ENCODE measurements at places on chromosomes 1 and 21.
A peak's percentile ranks its signal among the peaks of the same experiment; 100 is the strongest.

GRCh38 chr1:27033043-27033746 lies 20.5 kb upstream of the TENT5B start:
- DNase-seq = no peak

- no peak for DNase-seq
Measured at GRCh38 chr1:29032841-29033240, 90.9 kb downstream of the TMEM200B start.

DNA sequence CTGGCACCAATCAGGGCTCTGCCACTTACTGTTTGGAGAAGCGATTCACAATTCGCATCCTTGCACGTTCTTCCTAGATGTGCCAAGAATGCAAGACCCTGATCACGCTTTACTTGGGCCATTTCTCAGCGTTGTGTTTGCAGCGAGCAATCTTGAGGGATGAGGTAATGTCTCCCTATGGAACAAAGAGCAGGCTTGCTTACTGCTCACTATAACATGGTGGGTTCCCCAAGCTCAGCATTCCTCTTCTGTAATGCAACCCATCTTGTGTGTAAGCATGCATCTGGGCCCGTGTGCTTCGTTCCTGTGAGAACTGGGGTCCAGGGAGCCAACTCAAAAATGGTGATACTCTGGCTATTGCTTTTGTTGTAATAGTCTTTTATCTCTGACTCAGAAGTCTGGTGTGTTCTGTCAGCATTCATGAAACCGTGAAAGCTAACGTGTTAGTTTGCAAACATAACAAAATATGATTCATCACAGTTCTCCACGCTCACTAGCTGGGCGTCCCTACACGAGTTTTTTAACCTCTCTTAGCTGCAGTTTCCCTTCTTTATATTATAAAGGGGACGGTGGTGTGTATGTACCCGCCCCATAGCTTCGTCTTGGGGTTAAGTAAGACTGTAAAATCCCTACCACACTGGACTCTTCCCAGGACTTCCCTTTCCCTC lies 33.3 kb downstream of the DNTTIP2 start:
- no peak for DNase-seq

- DNase-seq = no peak
Measured at GRCh38 chr1:59486615-59487014, 189.7 kb downstream of the FGGY start.

GRCh38 chr1:232327899-232328298 lies 302.0 kb downstream of the SIPA1L2 start:
- DNase-seq = no peak

GRCh38 chr1:186775881-186776560 lies 52.7 kb upstream of the PLA2G4A start:
- DNase-seq = no peak

- DNase-seq = no peak
Measured at GRCh38 chr1:166902279-166902678, 26.2 kb upstream of the TADA1 start.

DNA sequence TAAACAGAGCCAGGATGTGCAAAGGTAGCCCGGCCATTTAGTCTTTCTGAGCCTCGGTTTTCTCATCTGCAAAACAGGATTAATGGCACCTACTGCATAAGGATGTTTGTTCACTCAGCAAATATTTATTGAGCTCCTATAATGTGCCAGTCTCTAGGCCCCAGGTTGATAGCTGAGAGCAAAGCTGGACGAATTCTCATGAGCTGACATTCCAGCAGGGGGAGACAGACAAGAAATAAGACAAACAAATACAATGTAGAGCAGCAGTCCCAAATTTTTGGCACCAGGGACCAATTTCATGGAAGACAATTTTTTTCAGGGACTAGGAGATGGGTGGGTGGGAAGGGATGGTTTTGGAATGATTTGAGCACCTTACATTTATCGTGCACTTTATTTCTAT lies 74.3 kb upstream of the PAX7 start:
- DNase-seq = no peak

DNA sequence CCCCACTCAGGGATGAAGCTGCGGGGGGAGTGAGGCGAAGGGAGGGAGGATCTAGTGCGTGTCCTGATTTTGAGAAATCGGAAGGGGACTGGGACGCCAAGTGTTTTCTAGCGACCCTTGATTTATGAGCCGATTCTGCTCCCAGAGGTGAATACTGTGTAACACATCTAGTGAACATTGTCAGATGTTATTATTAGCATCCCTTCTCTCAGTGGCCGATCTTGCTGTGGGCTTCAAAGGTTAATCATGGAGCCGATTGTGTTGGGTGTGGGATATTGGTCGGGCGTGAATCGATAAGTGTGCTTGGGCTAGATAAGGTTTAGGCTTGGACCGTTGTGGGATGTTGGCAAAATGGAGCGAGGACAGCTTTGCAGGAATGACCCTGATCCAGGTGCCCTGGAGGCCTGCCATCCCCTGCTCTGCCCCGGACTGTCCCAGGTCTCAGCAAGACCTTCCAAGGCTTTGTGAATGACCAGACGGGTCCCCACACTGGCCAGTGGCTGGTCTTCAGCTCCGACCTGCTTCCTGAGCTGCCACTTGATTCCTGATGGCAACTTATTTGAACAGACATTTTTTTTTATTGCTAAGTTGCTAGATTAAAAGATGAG lies 2.2 kb downstream of the AJAP1 start:
- DNase-seq = no peak

GRCh38 chr1:45291716-45292115 lies 35.0 kb upstream of the HPDL start:
- no peak for DNase-seq

GRCh38 chr1:183278739-183279591 lies 92.9 kb downstream of the LAMC2 start:
- no peak for DNase-seq

- no peak for DNase-seq
Measured at GRCh38 chr1:80656641-80657040, 1144.1 kb upstream of the ADGRL2 start.

DNA sequence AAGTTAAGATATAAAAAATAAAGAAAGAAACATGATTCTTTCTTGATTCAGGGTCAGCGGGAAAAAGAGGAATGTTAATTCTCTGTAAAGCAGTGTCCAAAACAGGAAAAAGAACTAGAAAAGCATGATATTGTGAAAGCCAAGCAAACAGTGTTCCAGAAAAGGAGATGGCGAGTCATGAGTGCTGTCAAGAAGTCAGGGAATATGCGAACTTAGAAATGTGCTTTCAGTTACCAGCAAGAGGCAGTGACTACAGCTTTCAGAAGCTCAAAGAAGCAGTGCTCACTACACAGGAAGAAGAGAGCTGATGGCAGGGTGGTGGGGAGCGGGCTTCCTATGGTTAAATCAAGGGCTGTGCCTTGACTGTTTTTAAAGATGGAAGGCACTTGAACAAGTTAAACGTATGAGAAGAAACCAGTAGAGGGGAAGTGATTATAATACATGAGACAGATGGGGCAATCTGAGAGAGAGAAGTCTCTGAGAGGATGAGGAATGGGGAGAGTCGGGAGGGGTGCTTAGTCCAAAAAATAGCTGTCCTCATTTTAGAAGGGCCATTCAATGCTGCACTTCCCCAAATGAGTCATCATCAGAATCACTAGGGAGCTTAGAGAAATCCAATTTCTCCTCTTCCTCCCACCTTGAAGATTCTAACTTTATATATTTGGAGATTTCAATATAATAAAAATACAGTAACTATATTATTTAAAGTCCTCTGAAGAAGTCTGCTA lies 90.4 kb downstream of the KCNK1 start:
- DNase-seq = no peak

- no peak for DNase-seq
Measured at GRCh38 chr1:20143734-20144565, 4.8 kb downstream of the PLA2G2F start.

- no peak for DNase-seq
Measured at GRCh38 chr1:175713381-175713780, 30.0 kb downstream of the TNR start.

DNA sequence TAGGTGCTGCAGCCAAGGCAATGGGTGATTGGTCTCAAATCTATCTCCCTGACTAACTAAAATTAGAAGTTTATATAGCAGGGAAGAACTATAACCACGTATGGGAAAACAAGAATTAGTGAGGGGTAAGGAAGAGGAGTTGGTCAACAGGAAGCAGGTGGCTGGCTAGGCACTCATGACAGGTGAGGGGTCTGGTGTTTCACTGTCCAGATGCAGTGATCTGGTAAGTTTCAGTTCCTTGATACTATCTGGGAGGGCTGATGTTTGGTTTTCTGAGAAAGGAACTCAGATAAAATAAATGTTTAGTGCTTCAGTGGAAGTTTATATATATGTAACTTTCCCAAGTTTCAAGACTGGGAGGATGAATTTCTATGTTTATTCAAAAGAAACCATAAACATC lies 11.6 kb upstream of the POU2F1 start:
- no peak for DNase-seq

- DNase-seq = no peak
Measured at GRCh38 chr1:72846476-72847278, 564.3 kb upstream of the NEGR1 start.

- no peak for DNase-seq
Measured at GRCh38 chr21:42093991-42094421, 22.9 kb downstream of the UMODL1 start.

GRCh38 chr1:57678138-57678537 lies 254.3 kb upstream of the DAB1 start:
- DNase-seq = no peak

DNA sequence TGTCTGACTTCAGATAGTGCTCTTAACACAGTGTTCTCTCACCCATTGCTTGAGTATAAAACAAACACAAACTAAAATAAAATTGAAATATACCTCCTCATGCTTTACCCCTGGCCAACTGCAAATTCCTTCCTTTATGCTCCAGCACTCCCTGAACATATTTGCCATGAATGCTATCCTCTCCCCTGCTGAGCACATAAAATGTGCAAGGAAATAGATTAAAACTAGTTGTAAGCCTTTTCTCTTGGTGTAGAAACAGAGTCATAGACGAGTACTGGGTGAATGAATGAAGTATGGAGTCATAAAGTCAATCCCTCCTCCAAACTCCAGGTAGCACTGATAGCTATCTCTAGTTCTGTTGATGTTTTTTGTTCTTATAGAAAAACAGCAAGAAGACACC lies 2.6 kb downstream of the GPR161 start:
- no peak for DNase-seq

DNA sequence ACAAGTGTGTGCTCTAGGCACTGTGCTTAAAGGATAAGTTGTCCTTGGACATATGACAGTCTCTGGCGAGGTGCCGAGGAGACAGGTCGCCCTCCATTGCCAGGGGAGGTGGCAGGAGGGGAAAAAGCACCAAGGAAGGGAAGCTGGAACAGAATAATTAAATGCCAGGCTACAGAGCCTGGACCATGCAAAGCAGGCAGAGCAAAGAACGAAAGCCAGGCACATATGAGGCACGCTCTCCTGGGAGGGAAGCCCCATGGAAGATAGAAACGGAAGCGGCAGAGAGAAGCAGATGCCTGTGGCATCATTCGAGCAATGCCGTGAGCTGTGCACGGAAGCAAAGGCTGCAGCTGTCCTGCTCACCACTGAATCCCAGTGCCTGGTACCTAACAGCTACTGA lies 91.2 kb downstream of the JAK1 start:
- no peak for DNase-seq

- no peak for DNase-seq
Measured at GRCh38 chr1:91583326-91583755, 82.7 kb downstream of the CDC7 start.

GRCh38 chr1:12426030-12426429 lies 192.0 kb downstream of the DHRS3 start:
- DNase-seq = no peak

- DNase-seq = no peak
Measured at GRCh38 chr1:1788136-1788535, 9.9 kb upstream of the NADK start.

DNA sequence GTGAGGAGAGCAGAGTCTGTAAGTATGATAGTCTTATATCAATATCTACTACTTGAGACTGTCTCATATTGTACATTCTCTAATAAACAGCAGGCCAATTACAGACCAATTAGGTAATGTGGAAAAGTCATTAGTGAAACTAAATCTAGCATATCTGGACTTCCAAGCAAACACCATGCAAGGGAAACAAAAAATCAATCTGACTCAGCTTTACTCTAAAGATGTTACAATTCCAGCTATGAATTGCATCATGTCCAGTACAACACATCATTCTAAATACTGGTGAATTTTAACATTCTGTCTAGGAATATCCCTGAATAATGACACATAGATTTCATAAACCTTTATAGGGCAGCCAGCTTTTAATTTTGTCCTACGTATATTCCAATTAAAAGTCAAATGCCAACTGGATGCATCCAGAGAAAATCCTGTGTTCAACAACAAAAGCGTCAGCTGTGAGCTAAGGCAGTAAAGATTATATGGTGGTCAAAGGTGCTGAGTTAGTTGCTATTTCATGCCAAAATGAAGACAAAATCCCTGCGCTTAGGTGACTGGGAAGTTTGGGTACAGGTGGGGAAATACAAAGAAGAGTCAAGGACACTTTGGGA lies 159.3 kb downstream of the TTLL7 start:
- no peak for DNase-seq

DNA sequence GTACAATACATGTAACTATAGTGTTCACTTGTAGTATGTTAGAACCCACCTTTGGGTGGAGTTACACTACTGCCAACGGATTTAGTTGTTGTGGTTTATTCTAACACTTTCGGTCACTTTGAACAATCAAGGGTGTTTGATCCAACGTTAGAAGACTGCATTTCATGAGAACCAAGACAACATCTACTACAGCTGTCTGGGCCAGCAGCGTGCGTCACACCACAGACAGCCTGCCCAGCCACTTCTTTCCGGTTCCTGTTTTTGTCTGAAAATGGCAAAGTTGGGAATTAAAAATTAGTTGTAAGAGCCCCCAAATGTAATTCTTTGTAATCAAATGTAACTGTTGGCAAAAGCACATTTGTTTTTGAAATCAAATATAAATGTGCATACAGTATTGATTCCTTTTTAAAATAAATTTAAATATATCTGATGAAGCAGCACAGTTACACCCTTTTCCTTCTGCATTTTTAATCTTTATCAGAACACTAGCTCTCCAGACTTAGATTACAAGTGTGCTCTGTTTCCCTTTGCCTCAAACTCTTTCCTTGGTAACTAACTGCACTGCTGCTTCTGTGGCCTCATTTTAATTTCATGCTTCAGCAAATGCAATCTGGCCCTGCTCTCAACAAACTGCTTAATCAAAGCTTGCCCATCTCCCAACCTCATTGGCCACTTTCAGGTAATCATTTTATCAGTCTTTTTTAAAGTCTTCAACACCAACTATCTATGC lies 86.6 kb upstream of the DPH5 start:
- DNase-seq = peak; percentile 48

All from stimulated activated CD8-positive, alpha-beta memory T cell treated with anti-CD3 and anti-CD28 coated beads, Interleukin-7, amount 100 ng/mL, for 1 hour (primary cell).